T-helper 9 cell (primary cell): ENCODE measurements at places on chromosomes 12 and 14.

- no peak for DNase-seq
These were observed 36.3 kb upstream of the TSPAN9 start for GRCh38 chr12:3040663-3041544.

DNA sequence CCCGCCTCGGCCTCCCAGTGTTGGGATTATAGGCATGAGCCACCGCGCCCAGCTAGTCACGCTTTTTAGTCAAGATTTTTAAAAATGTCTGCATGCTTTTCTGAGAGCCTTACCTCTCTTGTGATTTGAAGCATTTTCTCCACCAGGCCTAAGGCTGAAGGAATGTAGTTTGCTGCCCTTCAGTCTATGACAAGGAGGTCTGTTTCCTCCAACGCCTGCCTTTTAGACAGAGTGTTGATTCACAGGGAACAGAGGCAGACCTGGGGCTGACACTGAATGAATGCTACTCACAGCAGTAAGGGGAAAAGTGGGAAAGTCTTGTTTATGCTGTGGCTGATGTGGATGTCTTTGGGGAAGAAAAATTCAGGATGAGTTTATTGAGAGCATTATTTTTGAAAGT, 27.2 kb upstream of the MDM2 start:
- no peak for DNase-seq

GRCh38 chr12:58321414-58321813, 380.0 kb downstream of the ATP23 start:
- DNase-seq: no peak

- DNase-seq: no peak
These were observed 32.5 kb downstream of the ATF7 start for GRCh38 chr12:53593707-53594106.

- peak; percentile 20 for DNase-seq
These were observed 2.1 kb downstream of the PRPH start for GRCh38 chr12:49296836-49297694.

DNA sequence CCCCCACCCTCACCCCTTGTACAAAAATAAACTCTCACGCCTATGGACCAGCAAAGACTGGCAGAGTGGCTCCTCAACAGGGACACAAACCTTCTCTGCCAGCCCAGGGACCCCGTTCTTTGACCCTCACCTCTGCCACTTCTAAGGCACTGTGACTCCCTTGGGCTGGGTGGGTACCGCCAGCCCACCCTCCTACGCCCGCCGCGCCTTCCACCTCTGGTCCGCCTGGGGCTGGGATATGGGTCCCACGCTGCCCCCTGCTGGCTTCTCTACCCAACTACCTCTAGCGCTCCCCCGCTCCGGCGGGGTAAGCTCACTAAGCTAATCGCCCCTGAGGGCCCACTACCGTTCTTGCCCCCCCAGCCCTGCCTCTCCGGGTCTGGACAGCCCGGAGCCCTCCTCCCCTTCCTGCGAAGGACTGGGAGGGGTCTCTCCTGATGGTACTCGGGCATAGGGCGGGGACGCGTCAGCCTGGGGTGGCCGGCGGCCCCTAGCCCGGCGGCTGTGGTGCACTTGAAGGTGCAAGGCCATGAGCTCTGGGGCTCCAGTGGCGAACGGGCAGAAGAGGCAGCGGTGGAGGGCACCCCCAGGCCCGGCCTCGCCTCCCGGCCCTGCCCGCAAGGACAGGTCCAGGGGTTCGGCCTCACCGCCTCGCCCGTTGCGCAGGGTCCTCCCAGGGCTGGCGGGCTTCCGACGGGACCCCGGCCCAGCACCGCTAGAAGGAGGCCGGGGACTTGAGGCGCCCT, 8.1 kb downstream of the ZNF219 start:
- peak; percentile 16 for DNase-seq

DNA sequence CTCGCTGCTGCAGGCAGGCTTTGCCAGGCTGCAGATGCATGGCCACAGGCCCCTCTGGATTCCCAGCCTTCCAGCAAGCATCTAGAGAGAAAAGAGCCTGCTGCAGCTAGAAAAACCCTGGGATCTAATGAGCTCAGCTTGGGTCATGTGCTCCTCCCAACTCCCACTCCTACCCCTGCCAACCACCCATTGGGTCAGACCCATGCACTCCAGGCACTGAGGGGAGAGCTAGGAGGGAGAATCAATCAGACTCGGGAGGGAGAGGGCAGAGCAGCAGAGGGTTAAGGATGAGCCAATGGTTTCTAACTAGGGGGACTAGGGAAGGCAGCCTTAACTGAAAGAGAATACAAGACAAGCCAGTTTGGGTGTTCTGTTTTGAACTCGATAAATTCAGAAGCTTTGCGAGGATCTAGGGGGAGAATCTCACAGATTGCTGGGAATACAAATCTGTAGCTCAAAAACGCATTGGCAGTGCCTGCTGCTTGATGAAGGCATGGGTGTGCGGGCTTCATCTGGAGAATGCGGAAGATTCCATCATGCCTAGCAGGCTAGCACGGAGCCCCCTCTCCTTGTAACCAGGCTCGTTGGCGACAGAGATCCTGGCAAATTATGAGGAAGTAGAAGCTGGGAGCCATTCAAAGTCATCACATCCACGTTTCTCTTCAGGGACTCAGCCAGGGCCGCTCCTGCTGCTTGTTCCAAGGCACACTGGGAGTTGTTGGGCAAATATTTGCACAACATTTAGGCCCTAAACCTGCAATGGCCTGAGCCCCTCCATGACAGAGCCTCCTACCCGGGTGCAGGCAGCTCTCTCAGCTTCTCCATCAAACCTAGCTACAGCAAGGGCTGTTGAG, 56.4 kb downstream of the VCPKMT start:
- DNase-seq: no peak

DNA sequence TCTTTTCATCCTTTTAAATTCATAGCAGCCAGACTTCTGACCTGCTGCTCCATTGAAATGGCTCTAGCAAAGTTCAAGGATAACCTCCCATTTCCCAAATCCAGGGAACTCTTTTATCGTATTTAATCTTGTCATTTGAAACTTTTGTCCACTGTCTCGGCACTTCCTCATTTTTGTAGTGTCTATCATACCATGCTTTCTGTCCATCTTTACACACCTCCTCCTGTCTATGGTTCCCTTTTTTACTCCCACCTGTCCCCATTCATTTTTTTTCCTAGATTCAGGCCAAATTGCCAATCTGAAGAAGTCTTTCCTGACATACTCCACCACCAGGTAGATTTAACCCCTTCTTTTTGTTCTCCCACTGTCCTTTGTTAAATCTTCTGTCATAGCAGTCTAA, 31.0 kb downstream of the NFYB start:
- no peak for DNase-seq

- DNase-seq: no peak
These were observed 503.7 kb downstream of the GALC start for GRCh38 chr14:87489196-87489819.

- DNase-seq: no peak
These were observed 113.3 kb upstream of the CAND1 start for GRCh38 chr12:67155863-67156262.

DNA sequence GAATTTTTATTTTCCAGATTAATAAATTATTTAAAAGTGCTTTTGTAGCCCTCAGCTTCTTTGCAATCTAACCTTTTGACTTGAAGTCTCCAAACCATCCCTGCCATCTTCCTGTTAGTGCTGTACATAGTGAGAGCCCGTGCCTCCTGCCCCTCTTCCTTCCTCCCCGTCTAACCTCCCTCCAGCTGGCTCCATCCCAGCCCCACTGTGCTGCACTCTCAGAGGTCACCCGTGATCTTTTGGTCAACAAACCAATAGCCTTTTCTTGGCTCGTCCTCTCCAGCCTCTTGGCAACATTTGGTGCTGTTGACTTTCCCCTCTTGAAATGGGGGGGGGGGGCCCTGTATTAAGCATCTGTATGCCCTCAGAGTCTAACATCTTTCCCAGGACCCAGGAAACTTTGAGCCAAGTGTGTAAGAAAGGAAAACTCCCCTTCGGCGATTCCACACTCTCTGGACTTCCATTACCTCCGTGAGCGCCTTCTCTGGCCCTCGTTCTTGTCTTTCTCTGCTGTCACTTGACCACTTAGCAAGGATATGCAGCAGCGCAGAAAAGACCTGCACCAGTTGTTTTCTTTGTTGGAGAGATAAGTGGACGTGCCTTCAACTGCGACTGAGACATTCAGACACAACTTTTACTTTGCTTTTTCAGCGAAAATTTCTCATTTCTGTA, 44.1 kb downstream of the FBXW8 start:
- DNase-seq: no peak

- DNase-seq: no peak
These were observed 248.8 kb downstream of the APAF1 start for GRCh38 chr12:98893675-98894411.

DNA sequence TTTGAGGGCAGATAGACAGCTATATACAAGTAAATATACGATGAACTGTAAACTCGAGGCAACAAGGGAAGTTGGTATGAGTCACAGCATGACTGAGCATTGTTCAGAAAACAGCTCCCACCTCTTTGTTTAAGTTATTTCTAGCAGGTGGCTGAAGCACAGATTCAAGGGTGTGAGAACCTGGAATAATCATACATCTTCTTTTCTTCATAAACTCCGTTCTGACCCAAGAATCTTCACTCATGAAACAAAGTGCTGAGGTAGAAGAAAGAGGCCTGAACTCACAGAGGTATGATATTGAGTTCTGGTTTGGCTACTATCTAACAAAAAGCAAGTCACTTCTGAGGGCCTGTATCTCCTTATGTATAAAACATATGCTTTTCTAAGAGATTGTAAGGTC, 364.1 kb upstream of the KITLG start:
- no peak for DNase-seq
